Hematopoietic multipotent progenitor cell treated with erythropoietin and hydrocortisone succinate and interleukin-3 and kit ligand, for 17 days (in vitro differentiated cells): ENCODE measurements at places on chromosomes 6 and 20.

DNA sequence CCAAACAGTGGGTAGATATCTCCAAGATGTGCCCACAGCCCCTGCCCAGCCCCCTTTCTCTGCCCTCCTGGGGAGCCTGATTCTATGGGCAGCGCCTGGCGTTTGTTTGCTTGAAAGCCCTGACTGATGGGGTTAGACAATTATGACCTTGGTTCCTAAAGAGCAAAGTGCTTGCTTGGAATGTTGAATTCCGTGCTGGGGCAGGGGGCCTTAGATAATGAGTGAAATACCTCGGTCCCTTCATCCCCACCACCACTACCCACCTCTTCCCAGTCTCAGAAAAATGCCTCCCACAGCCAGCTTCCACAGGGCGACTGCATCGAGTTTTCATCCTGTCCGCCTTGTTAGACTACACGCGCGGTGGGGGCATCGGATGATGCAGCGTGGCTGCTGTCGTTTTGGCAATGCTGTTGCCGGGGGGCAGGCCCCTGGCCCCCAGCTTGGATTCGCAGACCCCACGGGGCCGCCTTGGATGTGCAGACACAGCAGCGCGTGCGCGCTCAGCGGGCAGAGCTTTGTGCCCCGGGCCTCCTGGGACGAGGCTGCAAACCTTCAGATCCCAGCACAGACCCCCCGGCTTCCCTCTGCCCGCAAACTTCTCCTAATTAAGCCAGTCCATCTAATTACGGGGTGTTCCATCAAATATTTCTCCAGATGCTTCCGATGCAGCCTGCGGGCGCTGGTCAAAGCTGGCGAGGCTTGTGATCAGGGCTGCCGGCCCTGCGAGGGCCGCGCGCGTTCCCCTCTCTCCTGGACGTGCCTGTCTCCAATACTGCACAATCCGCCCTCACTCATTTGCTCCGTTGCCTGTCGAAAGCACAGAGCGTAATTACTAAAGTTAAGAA lies 86.1 kb downstream of the LINC00237 start:
- DNase-seq = no peak

GRCh38 chr20:36065427-36065998 lies 89.0 kb upstream of the EPB41L1 start:
- no peak for DNase-seq

- DNase-seq = no peak
Measured at GRCh38 chr20:46512943-46513844, at the start of gene ZNF334. ZNF334 (minus strand) TSS chr20:46513559; CDS start chr20:46512102, 1,457 bp downstream.

- DNase-seq = no peak
Measured at GRCh38 chr6:157110607-157111006, 212.7 kb downstream of the TMEM242 start.

DNA sequence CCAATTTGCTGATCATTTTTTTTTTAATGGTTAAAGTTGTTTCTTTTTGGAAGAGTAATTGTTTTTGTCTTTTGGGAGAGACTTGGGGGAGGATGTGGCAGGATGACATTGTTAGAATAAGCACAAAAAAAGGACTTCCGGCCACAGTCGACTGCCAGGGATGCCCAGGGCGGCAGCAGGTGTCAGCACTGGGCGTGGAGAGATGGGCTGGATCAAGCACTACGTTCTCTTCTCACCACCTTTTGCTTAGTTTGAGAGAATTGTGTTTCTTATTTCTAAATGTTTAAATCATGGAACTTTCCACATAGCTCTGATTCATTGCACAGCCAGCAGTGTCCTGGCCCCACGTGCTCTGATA lies 104.6 kb upstream of the FRMD1 start:
- no peak for DNase-seq

GRCh38 chr20:23455639-23456038 lies 3.0 kb upstream of the CST11 start:
- no peak for DNase-seq
